Heart left ventricle (tissue), 16 donors: ENCODE measurements at places on chromosomes 7 and 10. TPM values are rescaled to one million over a fixed set of nuclear protein-coding genes. Genes with fewer than 3 reads are reported as not detected.
A peak's percentile ranks its signal among the peaks of the same experiment; 100 is the strongest.

HOXA10 gene
- not detected for total RNA-seq

TBX20 gene
- 127 TPM for total RNA-seq

NPC1L1 gene
- not detected for total RNA-seq

GIMAP1 gene
- 9.2 TPM for total RNA-seq

CLDN3 gene
- not detected for total RNA-seq

UBE2H gene
- total RNA-seq = 112 TPM

TBC1D12 gene
- 6.6 TPM for total RNA-seq

ZNF727 gene
- 3.3 TPM for total RNA-seq

FEZF1 gene
- total RNA-seq = 0.20 TPM

ASIC3 gene
- total RNA-seq = 4.8 TPM

SPACDR gene
- total RNA-seq = not detected

FAM180A gene
- 13.3 TPM for total RNA-seq

GIMAP5 gene
- total RNA-seq = 10.4 TPM

DNA sequence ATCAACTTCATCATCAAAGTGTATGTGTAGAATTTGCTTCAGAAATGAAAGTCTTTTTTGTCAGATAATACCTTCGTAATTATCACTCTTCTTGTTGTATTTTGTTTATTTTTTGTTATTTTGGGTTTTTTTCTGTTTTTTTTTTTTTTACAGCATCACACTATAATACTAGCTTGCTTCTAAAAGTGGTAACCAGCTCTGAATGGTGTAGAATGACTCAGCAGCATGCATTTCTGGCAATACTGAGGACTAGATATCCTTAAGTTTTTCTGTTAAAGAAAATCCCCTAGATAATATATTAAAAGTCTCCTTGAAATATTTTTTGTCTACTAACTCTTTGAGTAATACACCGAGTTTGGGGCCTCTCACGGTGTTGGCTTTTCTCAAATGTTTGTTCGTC is 109.1 kb downstream of the LMBR1 start:
- no peak for DNase-seq

- DNase-seq = no peak
Measured at GRCh38 chr10:60123172-60123571, 216.8 kb upstream of the CCDC6 start.

DNA sequence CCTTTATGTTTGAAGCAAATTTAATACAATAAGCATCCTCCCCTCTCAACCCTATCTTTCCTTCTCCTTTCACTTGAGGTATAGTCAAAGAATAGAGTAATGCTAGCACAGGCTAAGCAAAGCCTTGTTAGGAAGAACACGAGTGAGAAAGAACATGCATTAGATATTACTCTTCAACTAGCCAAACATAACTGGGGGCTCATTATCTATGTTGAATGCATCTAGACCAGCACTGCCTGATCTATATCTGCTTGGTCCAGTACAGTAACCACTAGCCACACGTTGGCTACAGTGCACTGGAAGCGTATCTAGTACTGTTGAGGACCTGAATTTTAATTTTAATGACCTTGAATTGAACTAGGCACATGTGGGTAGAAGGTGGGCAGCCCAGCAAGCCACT is 21.0 kb downstream of the SFMBT2 start:
- no peak for DNase-seq

GRCh38 chr7:29289156-29290021 is 94.8 kb downstream of the CHN2 start:
- peak; percentile 43 for DNase-seq

- DNase-seq = no peak
Measured at GRCh38 chr7:80770675-80771081, 132.2 kb downstream of the CD36 start.

- DNase-seq = peak; percentile 71
Measured at GRCh38 chr10:79407811-79408795, 37.3 kb downstream of the ZCCHC24 start.

DNA sequence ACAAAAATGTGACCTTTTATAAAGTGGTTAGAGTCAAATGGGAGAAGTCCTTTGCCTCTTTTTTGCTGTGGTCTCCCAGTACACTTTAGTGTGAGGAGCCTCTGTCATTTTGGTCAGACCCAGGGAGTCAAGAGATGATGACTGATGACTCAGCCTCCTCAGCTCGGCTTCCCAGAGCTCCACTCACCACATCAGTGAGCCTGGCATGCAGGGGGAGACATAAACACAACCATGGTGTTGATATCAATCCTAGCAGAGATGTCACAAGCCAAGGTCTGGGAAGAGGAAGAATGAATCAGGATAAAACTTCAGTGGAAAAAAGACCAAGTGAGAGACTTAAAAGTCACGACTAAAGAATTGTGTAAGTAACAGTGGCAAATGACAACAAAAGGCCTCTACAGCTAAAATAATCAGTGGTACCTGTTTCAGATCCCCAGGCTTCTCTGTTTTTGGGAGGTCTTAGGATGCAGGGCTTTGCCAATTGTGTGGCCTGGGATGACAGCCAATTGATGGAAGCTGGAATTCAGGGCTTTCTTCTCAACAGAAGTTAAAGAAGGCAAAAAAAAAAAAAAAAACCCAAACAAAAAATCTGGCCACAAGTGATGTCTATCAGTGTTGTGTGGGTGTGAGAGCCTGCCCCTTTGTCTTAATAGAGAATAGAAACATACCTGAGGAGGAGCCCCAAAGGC is 50.2 kb downstream of the TFAM start:
- DNase-seq = no peak

GRCh38 chr10:84820596-84820995 is 492.2 kb downstream of the CCSER2 start:
- DNase-seq = no peak

DNA sequence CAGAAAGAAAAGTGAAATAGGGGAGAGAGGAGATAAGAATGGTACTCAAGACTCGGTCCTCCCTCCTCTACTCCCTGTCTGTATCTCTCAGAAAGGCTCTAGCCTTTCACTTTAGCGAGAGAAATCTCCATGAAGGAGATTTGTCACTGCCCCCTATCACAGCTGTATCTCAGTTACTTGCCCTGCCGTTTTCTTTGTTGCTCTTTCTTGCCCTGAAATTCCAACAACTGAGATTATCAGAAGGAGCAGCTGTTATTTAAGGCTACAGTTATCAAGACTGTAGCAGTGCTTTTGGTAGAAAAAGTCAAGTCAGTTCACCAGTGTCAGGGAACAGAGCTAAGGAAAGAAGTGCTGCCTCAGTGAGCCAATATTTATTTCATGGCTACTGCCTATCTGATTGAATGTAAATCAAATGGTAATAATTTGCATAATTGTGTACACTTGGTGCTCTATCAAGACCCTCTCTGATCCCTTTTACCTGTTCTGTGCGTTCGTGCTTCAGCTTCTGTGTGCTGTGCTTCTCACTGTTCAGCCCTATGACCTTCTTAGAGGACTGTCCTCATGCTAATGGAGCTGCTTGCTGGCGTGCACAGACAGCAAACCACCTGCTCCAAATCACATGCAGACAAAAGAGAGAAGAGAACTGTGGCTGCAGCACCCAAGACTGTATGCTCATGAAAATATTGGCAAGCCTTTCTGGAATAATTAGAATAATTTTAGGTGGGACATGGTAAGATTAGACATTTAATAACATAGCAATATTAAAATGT is 180.2 kb upstream of the FAM3C start:
- DNase-seq = no peak

DNA sequence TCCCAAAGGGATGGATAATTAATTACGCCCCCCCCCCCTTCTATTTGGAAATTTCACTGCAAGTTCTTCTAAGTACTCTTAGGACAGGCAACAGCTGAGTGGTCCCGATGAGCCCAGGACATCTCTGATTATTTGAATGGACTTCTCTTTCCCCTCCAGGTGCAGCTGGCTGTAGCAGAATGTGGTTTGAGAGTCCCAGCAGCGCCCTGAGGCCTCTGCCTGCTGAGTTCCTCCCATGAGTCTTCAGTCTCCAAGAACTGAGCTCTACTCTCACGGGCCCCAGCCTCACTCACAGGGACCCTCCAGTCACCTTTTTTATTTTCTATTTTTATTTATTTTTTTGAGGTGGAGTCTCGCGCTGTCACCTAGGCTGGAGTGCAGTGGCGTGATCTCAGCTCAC is 63.6 kb upstream of the SFMBT2 start:
- DNase-seq = no peak

DNA sequence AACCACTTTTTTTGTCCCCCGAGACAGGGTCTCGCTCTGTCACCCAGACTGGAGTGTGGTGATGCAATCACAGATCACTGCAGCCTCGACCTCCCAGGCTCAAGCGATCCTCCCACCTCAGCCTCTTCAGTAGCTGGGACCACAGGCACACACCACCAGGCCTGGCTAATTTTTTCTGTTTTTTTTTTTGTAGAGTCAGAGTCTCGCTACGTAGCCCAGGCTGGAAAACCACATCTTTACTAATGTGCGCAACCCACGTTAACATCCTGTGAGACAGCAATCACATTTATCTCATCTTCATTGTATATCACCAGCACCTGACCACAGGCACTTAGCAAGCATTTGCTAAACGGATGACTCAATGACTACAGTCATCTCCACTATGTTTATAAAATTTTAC is 77.8 kb upstream of the ATP6V0A4 start:
- DNase-seq = no peak

DNA sequence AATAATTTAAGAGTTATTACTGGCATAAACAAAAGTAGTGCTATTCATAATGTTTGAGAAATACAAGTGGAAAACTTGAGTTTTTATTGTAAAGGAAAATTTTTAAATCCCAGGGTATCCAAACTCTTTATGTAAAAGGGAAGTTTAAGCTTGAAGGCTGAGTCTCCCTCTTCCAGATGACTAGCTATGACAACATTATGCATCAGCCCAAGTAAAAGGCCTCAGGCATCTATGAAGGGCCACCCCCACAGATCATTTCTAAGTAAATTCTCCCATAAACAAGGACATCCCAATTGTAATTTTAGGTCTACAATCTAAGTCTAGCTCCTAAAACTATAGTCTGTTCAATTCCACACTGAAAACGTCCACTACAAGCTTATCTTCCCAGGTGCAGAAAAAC is 166.2 kb upstream of the STEAP1 start:
- DNase-seq = no peak

DNA sequence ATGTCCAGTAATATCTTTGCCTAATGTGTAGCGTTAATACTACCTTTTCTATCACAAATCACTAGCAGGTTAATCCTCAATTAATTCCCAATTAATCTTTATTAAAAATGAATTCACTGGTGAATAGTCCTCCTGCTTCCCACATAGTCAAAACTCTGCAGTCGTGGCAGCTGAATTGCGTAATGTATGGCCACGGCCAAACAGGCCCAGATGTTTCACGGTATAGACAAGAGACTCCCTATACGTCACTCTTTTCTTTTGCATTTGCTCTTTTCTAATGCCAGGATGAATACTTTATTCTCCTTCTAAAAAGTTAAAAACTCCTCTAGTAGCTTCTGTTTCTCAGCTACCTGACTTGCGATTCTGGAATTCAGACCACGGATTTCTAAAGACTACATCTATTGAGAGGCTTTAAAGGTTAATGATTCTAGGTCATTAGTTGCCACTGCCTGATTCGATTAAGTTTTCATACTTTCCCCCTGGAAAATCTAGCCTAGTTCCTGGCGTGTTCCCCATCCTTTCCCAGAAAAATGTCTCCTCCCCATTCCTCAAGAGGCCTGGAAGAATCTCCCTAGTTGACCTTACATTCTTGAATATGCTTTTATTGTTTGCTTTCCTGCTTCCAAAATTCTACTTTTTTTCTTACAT is 16.9 kb downstream of the MEOX2 start:
- DNase-seq = no peak

- DNase-seq = no peak
Measured at GRCh38 chr7:81449105-81449504, 320.7 kb downstream of the HGF start.

- no peak for DNase-seq
Measured at GRCh38 chr10:79158402-79159097, 89.8 kb downstream of the ZMIZ1 start.

DNA sequence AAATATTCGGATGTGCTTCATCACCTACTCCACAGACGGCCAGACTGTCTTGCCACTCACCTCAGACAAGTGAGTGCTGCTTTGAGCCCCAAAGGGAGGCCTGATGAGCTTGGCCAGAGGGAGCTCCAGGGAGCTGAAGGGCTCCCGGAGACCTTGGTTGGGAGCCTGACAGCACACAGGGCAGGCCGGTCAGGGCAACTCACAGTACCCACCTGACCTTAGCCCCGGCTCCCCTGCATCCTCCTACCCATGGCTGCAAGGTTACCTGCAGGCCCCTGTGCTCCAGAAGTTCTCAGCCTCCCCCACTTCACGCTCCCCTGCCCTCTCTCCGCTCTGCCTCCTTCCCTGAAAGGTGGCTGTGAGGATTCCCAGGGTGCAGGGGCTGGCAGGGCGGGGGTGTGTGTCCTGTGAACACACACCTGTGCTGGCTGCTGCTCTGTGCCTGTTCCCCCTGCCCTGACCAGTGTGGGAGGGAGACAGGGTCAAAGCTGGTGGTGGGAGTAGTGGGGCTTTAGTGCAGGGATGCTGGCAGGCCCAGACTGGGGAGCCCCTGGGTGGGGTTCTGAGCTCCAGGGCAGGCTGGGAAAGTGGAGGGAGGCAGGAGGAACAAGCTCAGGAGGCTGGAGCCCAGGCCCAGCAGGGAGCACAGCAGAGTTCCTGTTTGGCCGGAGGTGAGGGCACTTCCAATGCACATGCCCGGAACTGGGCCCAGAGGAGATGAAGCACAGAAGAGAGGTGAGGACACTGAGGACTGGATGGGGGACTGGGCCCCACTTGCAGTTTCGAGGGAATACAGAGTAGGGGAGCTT is 7.2 kb downstream of the ANTXRL start:
- DNase-seq = no peak

GRCh38 chr7:131620673-131621609 is 64.5 kb upstream of the PODXL start:
- DNase-seq = no peak

DNA sequence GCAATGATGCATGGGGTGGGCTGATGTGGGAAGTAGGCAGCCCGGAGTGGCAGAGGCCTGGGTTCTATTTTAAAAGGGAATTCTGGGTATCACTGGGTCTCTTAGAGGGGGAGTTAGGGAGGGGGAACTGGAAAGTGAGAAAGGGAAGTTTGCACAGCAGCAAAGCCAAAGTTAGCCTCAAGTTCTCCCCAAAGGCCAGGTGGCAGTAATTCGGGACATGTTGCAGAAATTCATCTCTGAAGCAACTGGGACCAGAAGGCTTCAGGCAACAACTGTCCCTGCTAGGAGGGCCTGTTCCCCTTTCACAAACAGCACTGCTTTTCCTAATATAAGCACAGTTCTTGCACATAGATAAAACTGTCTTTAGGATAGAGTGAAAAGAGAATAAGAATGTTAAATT is 67.4 kb downstream of the NOD1 start:
- DNase-seq = peak; percentile 28

- no peak for DNase-seq
Measured at GRCh38 chr7:148045521-148045920, 545.0 kb upstream of the C7orf33 start.

- DNase-seq = no peak
Measured at GRCh38 chr10:79105150-79105739, 36.5 kb downstream of the ZMIZ1 start.

DNA sequence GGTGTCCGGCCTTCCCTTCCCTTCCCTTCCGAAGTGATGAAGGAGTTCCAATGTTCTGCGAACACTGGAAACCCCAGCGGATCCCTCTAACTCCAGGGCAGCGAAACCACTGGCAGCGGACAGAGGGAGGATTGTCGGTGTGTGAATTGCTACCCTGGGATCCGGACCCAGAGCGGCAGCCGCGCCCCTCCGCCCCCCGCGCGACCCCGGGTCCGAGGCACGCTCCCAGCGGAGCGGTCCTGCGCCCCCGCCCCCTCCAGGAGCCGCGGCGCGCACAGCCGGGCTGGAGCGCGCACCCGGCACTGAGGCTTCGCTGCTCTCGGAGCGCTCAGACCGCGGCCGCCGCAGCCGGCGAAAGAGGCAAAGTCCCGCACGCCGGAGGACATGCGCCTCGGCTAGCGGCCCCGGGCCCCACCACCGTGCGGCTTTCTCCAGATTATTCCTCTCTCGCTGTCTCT is at the start of gene PTPRZ1:
PTPRZ1 (plus strand) TSS at position 331 of the 458 bp plus-strand sequence. CDS start 339 bp downstream, outside the sequence.
- DNase-seq = peak; percentile 16

GRCh38 chr7:150831851-150832250 is 20.5 kb upstream of the AOC1 start:
- DNase-seq = no peak
